CD4-positive, alpha-beta T cell (primary cell): ENCODE measurements at places on chromosomes 7 and 10.

DNA sequence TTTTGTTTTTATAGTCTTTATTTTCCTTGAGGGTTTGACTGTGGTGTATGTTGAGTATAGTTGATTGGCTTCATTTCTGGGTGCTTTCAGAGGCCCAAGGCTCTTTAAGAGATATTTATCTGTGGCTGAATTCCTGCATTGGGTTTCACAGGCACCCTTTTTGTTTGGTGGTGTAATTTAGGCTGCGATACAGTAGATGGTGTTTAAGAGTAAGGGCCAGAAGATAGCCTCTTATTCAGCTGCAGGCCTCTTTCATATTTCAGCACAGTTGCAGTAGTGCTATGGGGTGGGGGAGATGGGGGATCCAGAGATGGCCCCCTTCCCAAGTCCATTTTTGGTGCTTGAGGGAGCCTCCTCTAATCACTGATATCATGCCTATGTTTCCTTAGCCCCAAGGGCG lies 69.7 kb downstream of the MGAM2 start:
- no peak for DNase-seq

- no peak for DNase-seq
Measured at GRCh38 chr7:39560408-39560807, 5.8 kb upstream of the YAE1 start.

- DNase-seq = no peak
Measured at GRCh38 chr10:59315465-59315864, 46.9 kb downstream of the FAM13C start.

GRCh38 chr10:102065561-102066398 lies 631 bp downstream of the HPS6 start:
- DNase-seq = no peak

DNA sequence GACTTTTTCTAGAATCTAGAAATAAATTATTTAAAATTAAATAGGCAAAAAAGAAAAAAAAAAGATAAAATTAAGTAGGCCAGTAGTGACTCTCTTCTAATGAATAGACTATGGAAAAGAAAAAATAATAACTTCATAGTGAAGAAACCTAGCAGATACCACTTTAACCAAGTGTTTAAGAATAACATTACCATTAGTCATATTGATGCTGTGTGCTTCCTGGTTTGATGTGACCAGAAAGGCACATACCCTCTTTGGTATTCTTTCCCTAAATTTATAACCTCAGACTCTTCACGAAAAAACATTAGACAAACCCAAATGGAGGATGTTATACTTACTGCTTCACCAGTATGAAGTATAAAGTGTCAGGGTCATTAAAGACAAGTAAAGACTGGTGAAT lies 42.6 kb downstream of the KIF20B start:
- DNase-seq = no peak

DNA sequence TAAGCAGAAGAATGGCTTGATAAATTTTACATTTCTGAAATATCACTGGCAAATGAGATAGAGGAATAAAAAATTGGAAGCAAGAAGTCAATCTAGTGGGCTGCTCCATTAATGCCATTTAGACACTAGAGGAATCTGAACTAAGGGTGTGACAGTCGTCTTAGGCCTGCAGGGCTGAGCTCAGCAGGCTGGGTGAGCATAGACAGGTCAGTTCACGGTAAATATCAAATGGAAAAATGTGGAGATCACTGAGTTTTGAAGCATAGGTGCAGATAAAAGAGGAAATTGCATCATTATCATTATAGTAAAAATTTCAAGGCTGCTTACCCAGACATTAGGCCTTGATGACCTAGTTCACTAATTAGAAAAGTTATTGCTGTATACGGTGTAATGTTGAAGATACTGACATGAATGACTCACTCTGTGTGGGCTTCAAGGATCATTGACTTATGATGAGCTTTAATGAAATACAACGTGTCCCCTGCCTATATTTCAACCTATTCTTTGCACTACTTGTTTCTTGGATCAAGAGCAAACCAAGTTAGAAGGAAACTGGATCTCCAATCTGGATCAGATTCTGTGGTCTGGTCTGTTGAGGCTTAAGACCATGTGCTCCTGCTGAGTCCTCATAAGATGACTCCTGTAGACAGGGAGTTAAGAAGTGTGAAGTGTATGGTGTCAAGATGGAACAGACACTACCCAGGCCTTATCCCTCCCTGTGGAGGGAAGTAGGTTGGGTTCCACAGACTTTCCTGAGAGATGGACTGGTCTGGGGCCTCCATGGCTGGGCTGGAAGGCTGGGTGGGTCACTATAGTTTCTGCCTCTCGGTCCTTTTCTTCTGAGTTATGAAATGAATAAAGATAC lies 3.6 kb downstream of the OR2F2 start:
- DNase-seq = no peak

DNA sequence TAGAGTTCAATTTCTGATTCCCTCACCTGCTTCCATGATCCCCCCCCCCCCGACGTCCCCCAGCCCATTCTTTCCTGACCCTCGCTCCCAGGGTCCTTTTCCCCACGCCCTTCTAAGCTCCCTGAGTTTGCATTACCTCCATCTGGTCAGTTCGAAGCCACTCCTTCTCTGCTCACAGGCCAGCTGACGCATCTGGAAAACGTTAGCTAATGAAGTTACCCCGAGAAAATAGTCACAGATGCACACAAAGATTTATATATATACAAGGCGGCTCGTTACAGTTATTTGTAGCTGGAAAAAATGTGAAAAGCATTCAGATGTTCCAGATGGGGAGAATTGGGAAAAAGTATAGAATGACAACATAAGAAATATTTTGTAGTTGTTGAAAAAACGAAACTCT lies 630.0 kb upstream of the FOXK1 start:
- DNase-seq = no peak

DNA sequence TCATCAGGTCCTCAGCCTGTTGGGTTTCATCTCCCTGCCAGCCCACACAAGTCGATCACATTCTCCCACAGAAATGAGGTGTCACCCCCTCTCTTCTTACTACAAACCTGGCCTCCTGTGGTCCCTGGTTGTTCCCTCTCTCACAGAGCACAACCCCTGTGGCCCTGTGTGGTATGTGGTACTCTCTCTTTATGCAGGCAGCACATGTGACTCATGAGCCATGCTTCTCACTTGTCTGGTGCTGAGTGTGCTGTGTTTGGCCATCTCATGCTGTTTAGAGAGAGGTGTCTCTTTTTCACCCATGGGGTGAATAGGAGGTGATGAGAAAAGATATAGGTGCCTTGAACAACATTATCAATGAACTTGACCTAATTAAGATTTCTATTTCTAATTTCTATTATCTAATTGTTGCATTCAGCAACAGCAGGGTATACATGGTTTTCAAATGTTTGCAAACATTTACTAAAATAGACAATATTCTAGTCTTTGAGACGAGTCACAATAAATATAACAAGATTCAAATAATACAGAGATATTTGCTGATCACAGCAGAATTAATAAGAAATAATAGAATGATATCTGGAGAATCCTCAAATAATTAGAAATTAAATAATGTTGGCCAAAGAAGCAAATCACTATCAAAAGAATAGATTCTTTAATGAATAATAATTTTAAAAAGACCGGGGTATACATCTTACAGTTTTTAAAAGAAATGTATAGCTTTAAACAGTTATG lies 633.8 kb upstream of the IGFBP3 start:
- DNase-seq = no peak

DNA sequence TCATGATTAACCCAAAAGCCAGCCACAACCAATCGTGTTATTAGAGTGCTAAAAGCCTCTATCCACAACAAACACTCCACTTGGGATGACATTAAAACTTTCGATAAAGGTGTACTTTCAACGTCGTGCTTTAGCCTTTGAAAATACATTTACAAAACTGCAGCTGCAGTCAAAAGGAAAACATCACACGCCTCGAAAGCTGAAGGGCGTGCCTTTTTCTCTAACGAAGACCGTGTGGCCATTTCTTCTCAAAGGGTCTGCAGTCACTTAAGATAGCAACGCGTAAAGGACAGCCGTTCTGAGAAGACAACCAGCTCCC lies 1.1 kb downstream of the ARHGAP12 start:
- DNase-seq = no peak

- DNase-seq = no peak
Measured at GRCh38 chr7:125316466-125316865, 386.8 kb upstream of the POT1 start.

GRCh38 chr7:111364413-111364812 lies 197.9 kb downstream of the IMMP2L start:
- DNase-seq = no peak

- no peak for DNase-seq
Measured at GRCh38 chr7:27143023-27143949, at the start of gene HOXA5. TSS of gene HOXA5 (minus strand) at chr7:27143681. CDS start at chr7:27143607, 74 bp downstream.

- DNase-seq = no peak
Measured at GRCh38 chr10:94524146-94524545, 21.4 kb upstream of the HELLS start.

DNA sequence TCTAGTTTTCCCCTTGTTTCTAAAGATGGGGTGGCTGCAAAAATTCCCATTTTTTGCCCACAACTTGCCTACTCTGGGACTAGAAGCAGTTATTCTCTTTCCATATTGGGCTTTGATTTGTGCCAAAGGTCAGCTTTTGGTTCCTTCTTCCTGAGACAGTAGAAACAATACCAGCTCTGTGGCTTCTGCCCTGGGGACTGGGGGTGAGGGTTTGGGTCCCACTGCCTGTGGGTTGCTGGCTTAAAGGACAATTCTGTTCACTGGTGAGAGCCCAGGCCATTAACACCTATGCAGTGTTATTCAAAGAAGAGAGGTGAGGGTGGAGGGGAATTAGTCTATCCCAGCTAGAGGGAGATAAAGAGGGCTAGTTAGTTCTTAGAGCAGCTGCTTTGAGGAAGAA lies 171.5 kb downstream of the CPEB3 start:
- no peak for DNase-seq

- no peak for DNase-seq
Measured at GRCh38 chr10:79101560-79102497, 33.1 kb downstream of the ZMIZ1 start.
